ENCODE measurements at places on chromosomes 7 and 10.

DNA sequence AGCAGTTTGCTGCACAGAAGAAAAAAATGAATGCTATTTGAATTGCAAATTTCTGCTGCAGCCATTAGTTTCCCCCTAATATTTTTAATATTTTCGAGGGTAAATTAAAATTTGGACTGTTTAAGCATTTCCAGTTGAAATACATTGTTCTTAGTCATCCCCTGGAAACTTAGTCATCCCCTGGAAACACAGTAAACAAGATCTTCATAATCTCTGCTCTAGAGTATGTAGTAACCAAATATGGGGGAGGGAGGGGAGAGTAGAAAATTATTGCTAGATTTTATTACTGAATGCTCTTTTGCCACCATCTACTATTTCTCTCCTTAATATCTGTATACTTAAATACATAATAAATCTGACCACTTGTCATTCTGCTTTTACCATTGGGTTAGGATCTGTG is 1053.3 kb downstream of the SORCS1 start:
- no peak for DNase-seq

- DNase-seq: no peak
Measured at GRCh38 chr7:25949736-25950487, 202.1 kb upstream of the NFE2L3 start.

- DNase-seq: peak; percentile 10
Measured at GRCh38 chr10:92755725-92756124, 66.0 kb downstream of the HHEX start.

DNA sequence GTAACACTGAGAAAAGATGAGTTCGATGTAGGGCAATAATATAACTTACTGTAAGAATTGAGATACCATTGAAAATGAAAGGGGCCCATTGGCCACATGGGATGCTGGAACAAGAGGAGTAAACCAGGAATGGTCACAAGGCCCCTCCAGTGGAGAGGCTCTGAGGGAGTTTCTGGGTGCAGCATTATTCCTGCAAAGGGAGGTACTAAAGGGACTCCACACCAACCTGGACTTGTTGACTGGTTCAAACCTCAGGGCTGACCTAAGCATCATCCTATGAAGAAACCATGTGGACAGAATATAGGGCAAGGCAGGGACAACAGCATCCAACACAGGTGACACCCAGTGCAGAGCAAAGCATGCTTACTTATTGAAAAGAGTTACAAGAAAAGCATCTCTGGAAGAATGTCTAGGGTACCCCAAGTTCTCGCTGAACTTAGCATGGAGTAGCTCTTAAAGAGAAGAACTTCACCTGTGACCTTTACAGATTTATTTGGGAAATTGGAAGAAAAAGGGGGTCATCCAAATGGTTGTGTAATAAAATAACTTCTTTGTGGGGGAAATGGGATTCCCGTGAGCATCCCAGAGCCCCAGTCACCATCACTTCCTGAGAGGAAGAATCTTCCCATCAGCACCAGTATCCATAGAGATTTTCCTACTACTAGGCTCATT is 34.7 kb downstream of the PRSS2 start:
- no peak for DNase-seq

- no peak for DNase-seq
Measured at GRCh38 chr7:44738051-44738723, 10.5 kb upstream of the ZMIZ2 start.

DNA sequence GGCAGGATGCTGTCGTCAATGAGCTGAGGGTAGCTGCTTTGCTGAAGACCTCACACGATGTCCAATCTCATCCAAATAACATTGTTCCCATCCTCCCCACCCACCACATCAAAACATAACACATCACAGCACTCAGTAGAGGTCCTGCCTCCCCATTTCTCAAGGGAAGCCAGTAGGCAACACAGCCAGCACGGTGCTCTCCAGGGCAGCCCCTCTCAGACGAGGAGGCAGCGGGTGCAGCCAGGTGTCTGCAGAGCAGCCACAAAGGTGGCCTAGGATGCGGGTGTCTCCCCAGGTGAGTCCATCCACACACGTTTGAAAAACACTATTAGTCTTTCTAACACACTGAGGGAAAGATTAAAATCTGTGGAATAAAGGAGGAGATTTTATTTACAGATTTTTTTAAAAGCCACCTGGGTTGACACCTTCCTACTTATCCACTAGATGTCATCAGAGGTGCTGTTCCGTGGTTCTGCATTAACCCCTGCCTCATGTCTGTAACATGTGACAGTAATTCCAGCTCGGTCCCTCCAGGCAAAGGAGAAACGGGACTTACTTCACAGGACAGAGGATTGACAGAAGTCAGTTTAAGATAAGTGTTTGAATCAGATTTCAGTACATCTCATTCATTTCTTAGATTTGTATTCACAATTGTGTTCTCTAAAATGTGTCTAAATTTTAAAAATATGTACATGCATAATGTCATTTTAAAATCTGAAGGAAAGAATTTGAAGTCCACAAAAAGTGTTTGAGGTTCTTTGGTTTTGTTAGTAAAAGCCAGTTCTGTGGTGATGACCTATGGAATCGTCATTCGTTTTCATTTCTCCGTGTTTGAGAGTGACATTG is 68.0 kb downstream of the LANCL2 start:
- no peak for DNase-seq

DNA sequence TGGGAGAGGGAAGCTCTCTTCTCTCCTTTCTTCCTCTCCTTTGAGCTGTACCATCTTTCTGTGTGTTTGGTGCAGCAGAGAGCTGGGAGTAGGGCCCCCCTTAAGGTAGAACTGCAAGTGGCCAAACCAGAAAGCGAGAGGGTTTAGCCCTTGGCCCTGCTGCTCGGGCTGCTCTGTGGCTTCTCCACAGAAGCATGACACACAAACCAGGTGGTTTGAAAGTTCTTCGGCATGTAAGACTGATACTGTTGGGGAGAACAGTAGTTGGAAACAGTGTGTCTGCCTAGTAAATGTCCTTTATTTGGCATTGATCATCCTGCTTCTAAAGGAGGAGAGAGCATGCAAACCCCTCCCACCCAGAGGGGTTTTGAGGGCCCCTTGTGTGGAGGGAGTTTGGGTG is 277.8 kb downstream of the CELF2 start:
- DNase-seq: no peak
